ENCODE measurements at places on chromosomes 6 and 20. TPM values are rescaled to one million over a fixed set of nuclear protein-coding genes. Genes with fewer than 3 reads are reported as not detected.
A peak's percentile ranks its signal among the peaks of the same experiment; 100 is the strongest.

PHF1 gene
- polyA plus RNA-seq: 62.1 TPM

ME1 gene
- polyA plus RNA-seq: 4.8 TPM

TFAP2A gene
- polyA plus RNA-seq: 0.17 TPM

DNA sequence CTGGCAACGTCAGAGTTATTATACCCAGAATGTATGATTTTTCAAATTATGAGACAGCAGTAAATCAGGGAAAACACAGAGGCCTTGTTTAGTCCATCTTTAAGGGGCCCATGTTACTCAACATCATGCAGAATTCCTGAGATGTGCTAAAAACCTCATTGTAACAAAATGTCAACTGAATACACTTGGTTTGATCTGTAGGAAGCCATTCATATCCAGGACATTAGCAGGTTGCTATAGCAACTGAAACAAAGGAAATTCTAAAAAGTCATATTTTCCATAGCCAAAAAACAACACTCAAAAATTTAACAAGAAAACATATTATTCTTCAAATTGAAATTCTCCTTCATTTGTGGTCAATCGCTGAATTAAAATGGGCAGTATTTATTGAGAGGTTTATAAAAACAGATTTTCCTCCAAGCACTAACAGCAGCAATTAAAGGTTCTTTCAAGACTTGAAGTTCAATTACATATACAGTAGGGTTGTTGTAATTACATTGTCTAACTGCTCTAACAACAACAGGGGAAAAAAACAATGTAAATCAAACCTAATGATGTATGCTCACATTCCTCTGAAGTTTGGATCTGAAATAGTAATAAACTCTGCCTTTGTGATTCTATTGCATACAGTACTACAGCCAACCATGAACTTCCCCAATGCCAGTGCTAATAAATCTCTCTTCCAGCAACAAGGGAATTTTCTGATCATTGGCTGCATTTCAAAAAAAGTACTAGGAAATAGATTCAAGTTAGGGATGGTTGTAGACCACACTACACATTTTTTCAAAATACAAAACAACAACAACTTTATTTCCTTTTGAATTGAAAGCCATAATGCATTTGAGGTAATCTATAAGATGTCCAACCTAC is 34.9 kb downstream of the COL12A1 start:
- no peak for DNase-seq

DNA sequence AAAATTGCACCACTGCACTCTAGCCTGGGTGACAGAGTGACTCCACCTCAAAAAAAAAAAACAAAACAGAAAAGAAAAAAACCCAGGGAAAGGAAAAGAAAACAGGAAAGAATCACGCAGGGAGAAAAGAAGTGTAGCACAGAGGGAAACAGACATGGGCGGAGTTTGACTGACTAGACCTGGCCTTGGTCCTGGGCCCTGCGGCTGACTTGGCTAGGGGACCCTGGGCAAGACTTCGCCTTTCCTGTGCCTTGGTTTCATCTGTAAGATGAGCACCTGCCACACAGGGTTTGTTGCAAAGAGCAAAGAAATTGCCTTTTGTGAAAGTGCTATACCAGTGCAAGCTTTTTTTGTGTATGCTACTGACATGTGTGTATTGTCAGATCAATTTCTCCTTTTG is 71.3 kb upstream of the KCNG1 start:
- no peak for DNase-seq

LY6G6D gene
- polyA plus RNA-seq: not detected

DNA sequence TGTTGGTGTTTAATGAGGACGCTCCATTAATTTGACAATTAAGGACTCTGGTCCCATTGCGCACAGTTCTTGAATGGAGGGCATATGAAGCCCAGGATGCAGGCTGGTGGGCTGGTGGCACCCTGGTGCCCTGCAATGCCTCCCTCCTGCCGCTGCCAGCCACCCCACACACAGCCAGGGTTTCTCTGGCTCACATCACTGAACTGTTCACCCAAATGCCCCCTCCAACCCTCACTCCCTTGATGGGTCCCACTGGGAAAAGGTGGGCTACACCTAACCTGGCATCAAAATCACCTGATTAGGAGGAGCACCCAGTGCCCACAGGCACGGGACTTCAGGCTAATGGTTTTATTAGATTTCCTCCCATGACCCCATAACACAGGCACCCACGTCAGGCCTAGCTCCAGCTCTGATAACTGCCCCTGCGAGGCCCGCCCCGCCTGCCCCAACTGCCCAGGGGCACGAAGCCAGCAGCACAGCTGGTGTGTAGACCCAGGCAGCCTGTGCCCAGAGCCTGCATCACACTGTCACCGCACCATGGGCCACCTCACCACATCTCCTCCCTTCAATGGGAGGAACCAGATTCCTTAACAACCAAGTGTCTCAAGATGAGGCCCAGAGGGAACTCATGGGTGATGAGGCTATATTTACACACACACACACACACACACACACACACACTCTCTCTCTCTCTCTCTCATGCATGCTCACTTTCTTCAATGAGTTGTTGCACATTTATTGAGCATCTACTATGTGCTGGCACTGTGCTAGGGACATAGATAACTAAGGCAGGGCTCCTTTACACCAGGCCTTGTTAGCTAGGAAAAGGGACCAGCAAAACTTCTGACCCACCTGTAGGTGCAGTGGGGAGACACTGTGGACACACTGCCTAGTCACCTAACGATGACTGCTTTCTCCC is 107.3 kb downstream of the NOL4L start:
- no peak for DNase-seq

- no peak for DNase-seq
These were observed 36.5 kb upstream of the SMIM28 start for GRCh38 chr6:138341176-138341575.

- no peak for DNase-seq
These were observed 3.9 kb upstream of the IPCEF1 start for GRCh38 chr6:154360476-154360875.

ELOVL2 gene
- 0.12 TPM for polyA plus RNA-seq

MAS1 gene
- not detected for polyA plus RNA-seq

ERVFRD-1 gene
- not detected for polyA plus RNA-seq

- DNase-seq: no peak
These were observed 301.4 kb upstream of the CDYL start for GRCh38 chr6:4474810-4475209.

- DNase-seq: peak; percentile 27
These were observed 331.8 kb upstream of the BTBD3 start for GRCh38 chr20:11585752-11586352.

DNA sequence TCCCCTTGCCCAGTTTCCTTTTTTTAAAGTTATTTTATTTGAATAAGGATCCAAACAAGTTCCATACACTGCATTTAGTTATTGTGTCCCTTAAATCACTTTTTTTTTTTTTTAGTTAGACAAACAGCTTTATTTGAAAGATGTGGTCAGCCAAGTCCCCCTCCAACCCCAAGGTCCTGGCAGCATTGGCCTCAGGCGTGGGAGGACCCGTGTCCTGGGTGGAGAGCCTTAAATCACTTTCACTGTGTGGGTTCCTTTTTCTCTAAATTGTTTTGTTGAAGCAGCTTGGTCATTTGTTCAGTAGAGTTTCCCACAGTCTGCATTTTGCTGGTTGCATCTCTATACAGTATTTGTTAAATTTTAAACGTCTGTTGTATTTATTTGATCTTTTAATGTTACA is 5.2 kb upstream of the TBCC start:
- DNase-seq: no peak

GRCh38 chr6:71345476-71346333 is 57.1 kb downstream of the OGFRL1 start:
- DNase-seq: no peak

OTOR gene
- not detected for polyA plus RNA-seq

- no peak for DNase-seq
These were observed 6.3 kb downstream of the BCAS1 start for GRCh38 chr20:54063992-54064676.

All from cardiac muscle cell (in vitro differentiated cells and primary cell).